NCI-H226 (cell line): ENCODE measurements at places on chromosomes 7 and 10.

DNA sequence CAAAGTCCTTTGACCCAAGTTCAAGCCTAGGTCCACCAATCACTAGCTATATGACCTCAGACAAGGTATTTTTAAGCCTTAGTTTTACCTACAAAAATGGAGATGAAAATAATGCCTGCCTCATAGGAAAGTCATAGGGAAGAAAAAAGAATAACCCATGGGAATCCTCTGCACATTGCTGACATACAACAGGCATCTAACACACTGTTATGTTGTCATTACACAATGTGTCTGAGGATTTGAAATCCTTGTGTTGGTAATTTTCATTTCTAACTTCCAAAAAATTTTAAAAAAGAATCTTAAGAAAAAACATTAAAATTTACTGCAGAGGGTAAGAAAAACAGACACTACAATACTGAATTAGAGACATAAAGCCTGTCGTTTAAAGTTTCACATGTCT lies 5.7 kb downstream of the ANK3 start:
- DNase-seq = no peak

- DNase-seq = no peak
Measured at GRCh38 chr10:114664127-114664526, 6.1 kb upstream of the ABLIM1 start.

DNA sequence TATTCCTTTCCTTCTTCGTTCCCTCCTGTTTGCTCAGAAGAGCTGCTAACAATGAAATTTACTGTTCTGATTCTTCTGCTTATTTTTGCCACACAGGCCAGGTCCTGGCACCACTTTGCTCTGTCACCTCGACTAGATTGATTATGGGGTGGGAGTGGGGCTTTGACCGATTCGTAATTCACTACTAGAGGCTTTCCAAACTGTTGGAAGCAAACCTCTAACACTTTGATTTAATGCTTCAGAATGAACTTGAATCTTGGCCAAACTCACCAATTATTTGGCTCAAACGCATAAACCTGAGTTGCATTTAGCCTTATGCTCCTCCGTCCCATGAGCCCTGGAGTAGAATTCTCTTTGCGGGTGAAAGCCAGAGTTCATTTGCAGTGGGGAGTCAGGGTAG lies 476.2 kb upstream of the FZD8 start:
- DNase-seq = no peak

DNA sequence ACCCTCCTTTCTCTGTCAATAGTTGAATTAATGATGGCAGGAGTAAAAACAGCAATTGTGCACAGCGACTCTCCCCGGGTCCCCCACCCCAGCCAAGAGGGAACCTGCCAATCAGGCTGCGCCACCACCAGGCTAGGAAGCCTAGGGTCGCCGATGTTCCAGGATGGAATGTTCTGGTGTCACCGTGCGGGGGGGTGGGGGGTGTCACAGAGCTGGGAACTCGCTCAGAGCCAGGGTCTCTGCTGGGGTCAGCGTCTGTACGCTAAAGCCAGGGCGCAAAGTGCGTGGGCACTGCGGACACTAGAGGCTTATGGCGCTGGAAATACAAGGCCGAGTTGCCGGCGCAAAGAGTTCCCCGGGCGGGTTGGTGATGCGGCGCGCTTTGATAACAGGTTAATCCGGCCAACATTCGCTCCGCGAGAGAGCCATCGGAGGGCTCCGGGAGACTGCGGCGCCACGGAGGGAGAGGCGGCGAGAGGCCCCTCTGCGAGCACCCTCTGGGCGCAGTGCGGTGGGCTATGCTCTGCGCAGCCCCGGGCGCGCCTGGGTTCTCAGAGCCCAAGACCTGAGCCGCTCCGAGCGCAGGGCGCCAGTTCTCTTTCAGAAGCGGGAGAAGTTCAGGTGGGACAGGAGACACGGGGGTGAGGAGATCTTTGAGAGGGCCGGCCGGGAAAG lies 192.3 kb downstream of the EMX2 start:
- DNase-seq = no peak

- DNase-seq = no peak
Measured at GRCh38 chr7:11604505-11604904, 227.5 kb downstream of the THSD7A start.

- peak; percentile 97 for DNase-seq
Measured at GRCh38 chr10:71888623-71889387, 37.8 kb upstream of the PSAP start.

GRCh38 chr7:86961686-86962085 lies 97.8 kb downstream of the ELAPOR2 start:
- peak; percentile 32 for DNase-seq

DNA sequence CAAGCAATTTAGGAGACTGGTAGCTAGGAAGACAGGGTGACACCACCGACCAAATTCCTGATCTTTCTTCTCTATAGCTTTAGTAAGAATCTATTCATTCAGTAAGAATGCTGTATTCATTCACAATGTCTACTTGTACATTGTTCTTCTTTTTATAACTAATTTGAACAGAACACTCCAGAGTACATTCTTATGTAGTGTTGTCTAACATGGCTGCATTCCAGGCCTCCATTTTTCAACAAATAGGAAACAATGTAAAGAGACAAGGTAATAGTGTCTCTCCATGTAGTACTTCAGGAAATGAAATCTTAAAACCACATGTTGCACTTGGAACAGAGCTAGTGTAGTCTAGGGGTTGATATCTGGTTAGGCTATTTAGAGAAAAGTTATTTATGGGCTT lies 1.8 kb downstream of the VCL start:
- peak; percentile 43 for DNase-seq

DNA sequence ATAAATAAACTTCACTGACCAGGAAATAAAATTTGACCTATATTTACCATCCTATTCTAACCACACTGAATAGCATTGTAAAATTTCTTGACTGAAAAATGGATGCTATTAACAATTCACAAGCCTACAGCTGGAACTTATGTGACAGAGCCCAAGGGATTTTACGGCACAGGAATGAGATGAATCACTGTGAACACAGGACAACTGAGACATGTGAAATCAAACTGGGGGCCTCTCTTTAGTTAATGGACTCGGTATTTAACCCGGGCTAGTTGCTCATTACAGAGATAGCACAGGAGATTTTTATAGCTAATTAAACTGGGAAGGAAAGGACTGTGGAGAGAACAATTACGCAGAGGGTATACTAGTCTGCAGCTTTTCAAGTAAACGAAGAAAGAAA lies 100.6 kb downstream of the MICU1 start:
- no peak for DNase-seq

GRCh38 chr7:33400214-33400538 lies 270.8 kb downstream of the BBS9 start:
- no peak for DNase-seq

DNA sequence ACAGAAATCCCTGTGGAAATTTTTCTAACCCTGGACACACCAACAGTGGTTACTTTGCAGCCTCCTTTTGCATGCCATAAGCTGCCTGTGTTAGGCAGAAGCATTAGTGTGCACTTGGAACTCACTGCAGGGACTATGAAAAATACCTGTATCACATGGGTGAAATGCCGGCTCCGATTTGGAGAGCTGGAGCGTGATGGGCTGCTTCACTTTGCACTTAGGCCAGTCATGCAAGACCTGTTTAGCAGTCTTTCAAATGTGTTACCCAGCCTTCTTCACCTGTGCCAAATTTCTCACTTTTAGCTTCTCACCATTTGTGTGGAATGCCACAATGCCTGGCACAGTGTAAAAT lies 11.3 kb downstream of the NCOA4 start:
- DNase-seq = no peak

DNA sequence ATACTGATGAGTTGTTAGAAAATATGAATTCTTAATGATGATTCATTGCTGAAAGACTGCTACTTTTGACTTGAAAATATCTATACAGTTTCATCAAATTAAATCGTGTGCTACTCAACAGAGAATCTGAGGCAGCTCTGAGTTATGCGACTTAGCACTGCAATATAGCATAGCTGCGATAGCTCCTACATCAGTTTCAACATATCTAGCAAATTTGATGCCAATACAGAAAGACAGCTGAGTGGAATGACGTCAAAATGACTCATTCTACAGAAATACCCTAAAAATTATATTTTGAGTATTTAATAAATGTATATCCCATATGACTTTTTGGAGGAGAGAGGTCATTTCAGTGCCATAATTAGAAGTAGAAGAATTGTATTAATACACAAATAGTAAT lies 1.1 kb upstream of the TARP start:
- peak; percentile 22 for DNase-seq

GRCh38 chr10:34193931-34194626 lies 621.0 kb downstream of the PARD3 start:
- DNase-seq = no peak

DNA sequence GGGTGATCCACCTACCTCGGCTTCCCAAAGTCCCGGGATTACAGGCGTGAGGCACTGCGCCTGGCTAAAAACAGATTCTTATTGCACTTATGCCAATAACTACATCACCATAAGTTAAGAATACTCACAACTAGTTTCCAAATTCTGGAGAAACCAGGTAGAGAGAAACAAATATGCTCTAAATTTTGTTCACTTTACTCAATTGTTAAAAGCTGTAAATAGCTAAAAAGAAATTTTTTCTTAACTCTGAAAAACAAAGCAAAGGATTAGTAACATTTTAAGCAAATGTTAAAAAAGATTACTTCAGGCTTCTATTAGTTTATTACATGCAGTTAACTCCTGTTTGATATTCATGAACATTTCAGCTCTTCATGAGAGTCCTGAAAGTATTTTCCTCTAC lies 28.3 kb upstream of the ZMIZ2 start:
- DNase-seq = no peak

GRCh38 chr10:62239994-62240393 lies 28.6 kb downstream of the RTKN2 start:
- no peak for DNase-seq

DNA sequence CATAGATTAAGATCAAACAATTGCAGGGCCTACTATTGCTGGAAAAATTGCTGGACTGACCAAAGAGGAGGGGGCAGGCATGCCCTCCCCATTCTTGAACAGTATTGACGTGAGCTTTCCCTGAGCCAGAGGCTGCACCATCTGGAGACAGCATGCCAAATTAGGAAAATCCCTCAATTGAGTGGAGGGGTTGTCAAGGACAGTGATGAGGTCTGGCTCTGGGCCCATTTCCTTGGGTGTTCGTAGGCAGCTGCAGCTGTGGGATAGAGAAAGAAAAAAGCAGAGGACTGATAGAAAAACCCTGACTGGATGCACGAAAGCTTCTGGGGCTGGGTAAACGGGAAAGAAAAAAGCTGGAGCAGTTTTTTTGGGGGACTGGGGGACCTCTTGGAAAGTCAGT lies 22.8 kb upstream of the ORC5 start:
- no peak for DNase-seq

DNA sequence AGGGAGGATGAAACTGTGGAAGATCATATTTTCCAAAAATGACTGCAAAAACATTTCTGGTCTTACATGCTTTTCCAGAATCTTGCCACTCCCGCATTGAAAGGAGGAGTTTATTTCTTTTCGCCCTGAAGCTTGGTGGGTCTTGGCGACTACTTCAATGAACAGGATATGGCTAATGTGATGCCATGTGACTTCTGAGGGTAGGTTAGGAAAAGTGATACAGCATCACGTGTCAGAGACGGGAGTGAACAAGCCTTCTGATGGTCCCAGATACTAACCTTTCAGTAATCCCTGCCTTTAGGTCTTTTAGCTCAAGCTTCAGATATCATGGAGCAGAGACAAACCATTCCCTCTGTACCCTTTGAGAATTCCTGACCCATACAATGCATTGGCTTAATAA lies 192.2 kb upstream of the HPS1 start:
- DNase-seq = no peak

- DNase-seq = no peak
Measured at GRCh38 chr10:122659651-122660050, 40.0 kb downstream of the C10orf120 start.

DNA sequence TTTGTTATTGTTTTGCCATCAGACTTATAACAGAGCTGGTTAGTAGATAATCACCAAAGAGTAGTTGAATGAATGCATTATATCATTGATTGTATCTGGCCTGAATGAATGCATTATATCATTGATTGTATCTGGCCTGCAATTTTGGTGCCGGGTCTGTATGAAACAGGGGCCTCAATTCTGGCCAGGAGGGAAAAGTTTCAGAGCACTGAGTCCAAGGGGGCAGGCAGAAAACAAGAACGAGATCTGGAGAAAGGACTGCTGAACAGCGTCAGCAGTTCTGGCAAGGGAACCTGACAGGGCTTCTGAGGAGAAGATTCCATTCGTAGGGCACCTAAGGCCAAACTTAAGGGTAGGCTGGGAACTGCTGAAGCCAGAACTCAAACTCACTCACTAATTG lies 128.0 kb downstream of the SEMA3C start:
- no peak for DNase-seq

GRCh38 chr7:37643876-37644275 lies 39.7 kb upstream of the GPR141 start:
- no peak for DNase-seq

DNA sequence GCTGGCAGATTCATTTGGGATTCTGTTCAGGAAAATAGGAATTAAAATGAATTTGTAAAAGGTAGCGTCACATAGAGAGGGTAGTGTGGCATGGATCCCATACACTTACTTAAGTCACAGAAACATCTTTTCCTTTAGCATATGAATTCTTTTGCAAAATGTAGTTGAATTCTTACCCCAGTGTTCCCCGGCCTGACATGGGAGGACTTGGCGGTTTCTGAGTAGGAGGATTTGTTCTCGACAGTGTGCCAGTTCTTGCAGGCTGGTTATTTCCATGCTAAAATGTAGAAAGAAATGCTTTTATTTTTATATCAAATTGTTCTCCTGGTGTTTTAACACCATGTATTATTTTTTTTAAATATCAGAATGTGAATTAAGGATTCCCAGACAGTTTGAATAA lies 72.6 kb downstream of the PDSS1 start:
- no peak for DNase-seq

GRCh38 chr7:131829947-131830558 lies 273.6 kb upstream of the PODXL start:
- DNase-seq = no peak

- no peak for DNase-seq
Measured at GRCh38 chr7:40833191-40833887, 698.5 kb downstream of the SUGCT start.

- DNase-seq = no peak
Measured at GRCh38 chr10:31887850-31888249, 40.8 kb downstream of the ARHGAP12 start.

GRCh38 chr7:41592794-41593193 lies 110.1 kb downstream of the INHBA start:
- DNase-seq = no peak

DNA sequence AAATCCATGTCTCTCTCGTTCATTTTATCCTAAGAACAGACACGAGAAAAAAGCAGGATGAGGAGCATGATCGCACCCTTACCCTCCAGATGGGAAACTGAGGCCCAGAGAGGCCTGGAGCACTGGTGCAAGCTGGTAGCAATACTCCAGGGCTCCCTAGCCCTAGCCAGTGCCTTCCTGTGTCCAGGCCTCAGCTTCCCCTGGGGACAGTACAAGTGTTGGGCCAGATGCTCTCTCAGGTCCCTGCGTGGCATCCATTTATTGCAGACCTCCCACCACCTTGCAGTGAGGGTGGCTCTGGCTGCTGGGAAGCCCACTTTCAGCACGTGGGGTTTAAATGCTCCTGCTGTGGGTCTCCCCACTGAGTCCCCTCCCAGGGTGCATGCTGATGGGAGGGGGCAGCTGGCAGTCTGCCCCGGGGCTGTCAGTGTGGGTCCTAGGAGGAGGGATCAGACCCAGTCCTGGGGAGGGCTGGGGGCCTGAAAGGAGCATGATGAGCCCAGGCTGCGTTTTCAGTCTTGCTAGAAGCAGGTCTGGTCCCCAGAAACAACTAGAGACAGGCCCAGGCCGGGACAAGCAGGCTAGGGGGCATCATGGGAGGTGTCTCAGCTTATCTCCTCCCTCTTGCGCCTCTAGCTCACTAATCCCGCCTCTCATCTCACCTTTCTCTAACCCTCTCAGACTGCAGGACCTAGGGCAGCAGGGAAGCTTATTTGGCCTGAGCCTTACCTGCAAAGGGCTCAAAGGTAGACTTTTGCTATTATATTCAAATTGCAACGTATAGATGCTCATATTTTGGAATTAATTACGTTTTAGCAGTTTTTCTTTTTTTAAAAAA lies 662 bp upstream of the PPIF start:
- DNase-seq = no peak
